Kidney (tissue), 22 donors: ENCODE measurements at places on chromosomes 11 and 22.

GRCh38 chr11:10160350-10160749 is 133.7 kb downstream of the SBF2 start:
- DNase-seq = no peak

DNA sequence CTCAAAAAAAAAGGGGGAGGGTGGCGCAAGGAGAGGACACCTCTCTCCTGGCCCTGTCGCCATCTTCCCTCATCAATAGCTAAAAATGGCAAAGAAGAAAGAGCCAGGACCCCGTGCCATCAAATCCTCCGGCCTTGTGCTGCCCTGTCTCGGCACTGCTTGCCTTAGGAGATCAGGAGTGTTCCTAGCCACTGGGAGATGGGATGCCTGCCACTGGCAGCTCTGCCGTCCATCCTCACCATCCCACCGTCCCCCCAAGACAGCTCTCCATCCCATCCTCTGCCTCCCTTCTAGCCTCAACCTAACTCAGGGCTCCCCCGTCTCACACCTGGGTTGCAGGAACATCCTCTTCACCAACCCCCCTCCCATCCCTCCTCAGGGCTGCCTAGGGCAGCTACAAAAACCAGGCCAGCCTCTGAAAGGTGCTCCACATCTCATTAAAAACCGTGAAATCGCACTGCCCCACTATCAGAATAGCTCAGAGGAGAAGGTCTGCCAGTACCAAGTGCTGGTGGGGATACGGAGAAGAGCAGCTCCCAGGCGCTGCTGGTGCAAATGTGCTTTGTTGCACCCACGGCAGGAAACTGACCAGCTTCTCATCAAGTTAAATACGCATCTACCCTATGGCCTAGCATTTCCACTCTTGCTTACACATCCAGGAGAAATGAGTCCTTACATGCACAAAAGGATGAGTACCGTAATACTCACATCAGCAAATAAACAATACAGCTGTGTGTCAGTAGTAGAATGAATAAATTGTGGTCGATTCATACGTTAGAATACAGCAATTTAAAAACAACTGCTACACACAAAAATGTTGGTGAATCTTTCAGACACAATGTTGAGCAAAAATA is 31.7 kb upstream of the GCAT start:
- no peak for DNase-seq

- DNase-seq = no peak
These were observed 605.0 kb upstream of the RAG2 start for GRCh38 chr11:37203006-37203405.

GRCh38 chr22:49134076-49134475 is 693.6 kb downstream of the BRD1 start:
- DNase-seq = no peak

DNA sequence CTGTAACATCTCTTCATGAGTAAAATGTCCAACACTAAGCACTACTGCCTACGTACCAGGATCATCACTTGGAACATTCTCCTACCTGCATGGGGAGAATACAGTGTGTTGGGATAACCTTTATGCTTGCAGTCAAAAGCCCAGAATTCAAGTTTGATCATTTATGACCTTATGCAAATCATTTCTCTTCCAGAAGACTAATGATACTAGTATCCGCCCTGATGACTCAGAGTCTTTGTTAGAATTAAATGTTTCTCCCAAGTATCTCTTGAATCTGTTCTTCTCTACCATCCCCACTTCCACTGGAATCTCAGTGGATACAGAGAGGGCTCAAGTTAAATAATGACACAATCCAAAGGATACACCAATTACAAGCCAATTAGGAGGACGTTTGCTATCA is 12.4 kb downstream of the MAJIN start:
- no peak for DNase-seq

DNA sequence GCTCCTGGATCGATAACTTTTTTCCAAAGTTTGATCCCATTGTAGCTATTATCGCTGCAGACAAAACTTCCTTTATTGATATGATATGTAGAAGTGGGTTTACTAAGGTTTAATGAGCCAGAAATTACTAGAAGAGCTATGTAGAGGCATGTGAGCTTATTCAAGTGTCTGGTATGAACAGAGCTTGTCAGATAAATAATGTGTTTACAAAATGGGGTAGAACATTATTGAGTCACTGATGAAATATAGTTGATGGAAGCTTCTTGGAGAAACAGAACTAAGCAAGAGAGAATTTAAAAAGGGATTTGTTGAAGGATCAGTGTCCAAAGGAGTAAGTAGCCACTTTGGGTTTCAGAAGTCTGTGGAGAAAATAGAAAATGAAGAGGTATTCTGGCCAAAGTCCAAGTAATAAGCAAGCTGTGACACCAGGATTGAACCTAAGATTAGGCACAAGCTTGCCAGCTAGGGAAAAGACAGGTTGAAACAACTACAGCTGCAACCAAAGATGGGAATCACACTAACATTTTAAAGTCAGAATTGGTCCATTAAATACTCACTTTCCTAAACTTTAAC is 104.3 kb downstream of the MAML2 start:
- DNase-seq = no peak

- DNase-seq = no peak
These were observed 72.0 kb downstream of the ZBTB16 start for GRCh38 chr11:114131461-114131864.

GRCh38 chr22:19131685-19132015 is 542 bp downstream of the TSSK2 start:
- DNase-seq = no peak

DNA sequence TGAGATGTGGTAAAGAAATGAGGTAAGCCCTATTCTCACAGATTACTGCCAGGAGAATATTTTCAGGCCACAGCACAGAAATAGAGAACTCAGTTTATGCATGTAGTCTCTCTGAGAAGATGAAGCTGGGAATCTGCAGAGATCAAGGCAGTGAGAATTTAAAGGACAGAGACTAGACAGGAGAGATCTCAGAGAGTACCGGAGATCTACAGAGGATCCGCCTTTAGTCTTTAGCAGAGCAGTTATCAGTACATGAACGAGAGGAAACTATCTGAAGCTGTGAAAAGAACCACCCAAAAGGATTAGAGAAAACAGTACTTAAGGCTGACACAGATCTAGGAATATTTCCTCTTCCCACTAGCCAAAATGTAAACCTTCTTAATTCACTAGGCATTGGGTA is 101.5 kb downstream of the DLG2 start:
- no peak for DNase-seq
